ENCODE measurements at places on chromosomes 3 and 15.
A peak's percentile ranks its signal among the peaks of the same experiment; 100 is the strongest.

DNA sequence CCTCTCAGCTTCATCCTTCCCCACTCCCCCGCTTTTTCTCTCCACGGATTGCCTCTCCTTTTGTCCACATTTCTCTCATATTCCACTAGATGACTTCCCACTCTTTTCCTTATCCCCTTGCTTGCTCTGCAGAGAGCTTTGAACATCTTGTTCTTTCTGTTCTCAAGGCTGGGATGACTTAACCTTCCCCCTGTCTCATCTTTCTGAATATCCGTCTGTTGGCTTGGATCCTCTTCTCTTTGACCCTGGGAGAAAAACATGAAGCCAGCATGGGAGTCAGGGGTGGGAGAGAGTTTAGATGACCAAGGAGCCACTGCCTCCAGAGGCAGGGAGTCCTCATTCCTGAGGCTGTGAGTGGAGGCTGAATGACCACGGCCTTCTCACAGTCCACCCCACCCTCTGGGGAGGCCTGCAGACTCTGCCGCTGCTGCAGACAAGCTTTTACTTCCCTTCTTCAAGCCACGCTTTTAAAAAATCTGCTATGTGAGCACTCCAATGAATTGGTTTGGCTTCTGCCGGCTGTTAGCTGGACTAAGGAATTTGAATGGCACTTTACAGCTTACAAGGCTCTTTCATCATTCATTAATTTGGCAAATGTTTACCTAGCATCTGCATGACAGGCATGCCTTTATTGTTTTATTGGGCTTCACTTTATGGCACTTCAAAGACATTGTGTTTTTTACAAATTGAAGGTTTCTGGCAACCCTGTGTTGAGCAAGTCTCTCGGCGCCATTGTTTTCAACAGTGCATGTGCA lies 111.6 kb upstream of the SLC6A6 start:
- no peak for DNase-seq

DNA sequence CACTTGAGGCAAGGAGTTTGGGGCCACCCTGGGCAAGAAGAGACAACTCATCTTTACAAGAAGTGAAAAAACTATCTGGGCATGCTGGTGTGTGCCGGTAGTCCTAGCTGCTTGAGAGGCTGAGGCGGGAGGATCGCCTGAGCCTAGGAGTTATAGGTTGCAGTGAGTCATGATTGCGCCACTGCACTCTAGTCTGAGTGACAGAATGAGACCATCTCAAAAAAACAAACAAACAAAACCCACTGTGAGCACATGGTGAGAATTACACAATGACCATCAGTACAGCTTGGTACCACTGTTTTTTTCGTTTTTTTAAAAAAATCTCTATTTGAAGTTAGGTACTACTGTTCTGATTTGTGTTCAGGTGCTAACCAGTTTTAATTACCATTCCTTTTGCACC lies 13.6 kb downstream of the VPS39 start:
- peak; percentile 82 for DNase-seq

DNA sequence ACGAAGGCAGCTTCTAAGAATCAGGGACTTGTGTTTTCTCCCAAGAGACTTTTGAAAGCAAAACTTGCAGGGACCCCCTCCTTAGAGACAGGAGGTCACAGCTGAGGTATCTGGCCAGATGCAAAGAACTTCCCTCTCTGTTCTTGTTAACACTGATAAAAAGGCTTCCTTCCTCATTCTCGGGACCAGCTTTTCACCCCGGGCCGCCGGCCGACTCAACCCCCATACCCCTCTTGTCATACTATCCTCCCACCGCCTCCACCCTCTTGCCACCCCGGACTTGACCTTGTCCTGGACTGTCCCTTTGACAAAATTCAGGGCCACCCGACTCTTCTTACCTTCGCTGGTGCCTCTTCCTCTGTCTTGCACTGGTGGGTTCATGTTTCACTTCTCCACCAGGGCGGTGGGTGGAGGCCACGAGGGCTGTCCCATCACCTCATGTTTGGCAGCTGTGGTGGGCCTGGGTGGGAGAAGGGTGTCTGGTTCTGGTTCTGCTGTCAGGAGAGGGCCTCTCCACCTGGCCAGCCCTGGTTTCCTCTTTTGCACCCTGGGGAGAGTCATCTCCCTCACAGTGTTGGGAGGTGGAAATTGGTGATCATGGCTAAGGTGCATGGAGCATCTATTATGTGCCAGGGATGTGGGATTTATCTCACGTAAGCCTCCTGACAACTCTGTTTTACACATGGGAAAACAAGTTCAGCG lies 32.5 kb downstream of the BHLHE40 start:
- no peak for DNase-seq

DNA sequence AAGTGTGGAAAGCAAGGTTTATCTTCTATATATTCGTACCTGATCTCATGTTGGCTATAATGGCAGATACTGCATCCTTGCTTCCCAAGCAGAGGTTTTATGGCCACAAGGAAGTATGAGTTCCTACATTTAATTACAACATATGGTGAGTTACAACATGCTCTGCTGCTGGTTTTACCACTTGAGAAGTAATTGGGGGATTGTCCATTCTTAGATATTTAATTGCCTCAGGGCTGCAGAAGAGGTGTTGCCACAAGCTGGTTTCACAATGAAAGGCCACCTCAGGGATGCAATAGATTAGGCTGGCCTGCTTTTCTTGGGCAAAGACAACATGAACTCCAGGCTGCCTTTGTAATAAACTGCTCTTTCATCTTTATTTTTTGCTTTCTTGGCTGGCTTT lies 48.6 kb downstream of the RAP2B start:
- no peak for DNase-seq

- no peak for DNase-seq
These were observed 50.3 kb upstream of the ACTL6A start for GRCh38 chr3:179512378-179512777.
